ENCODE measurements at places on chromosomes 16 and 17.

DNA sequence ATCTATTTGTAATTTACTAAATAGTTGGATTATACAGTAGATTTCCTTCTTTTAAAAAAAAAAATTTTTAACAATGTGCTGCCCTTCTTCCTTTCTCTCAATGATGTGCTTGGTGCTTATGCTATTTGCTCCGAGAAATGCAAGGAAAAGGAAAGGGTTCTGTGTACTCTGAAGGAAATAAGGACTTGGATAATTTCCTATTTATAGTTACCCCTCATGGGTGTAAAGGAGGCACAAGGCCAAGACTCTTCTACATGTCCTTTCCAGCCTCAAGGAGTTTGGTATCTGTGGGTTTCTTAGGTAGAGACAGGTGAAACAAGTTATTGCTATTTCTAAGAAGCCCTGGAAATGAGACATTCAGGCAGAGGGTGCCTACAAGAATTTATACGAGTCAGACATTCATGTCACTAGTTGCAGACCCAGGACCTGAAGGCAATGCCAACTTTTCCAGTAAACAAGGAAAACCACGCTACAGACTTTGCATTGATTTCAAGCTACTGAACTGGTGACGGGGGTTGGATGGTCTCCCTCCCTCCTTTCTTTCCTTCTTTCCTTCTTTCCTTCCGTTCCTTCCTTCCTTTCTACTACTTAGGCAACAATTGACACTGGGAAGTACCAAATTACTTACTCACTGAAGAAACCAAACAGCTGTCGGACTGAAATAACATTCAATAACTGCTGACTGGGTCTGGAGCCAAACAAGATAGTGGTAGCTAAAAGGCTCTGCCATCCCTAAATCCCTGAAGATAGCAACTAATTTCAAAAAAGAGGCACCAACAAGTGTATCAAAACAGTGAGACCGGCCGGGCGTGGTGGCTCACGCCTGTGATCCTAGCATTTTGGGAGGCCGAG lies 33.8 kb upstream of the GHDC start:
- DNase-seq: no peak

GRCh38 chr16:28895609-28896008 lies 17.3 kb downstream of the ATP2A1 start:
- no peak for DNase-seq

GRCh38 chr17:82300707-82301270 lies 16.6 kb downstream of the CD7 start:
- peak; percentile 47 for DNase-seq

GRCh38 chr16:14150796-14151195 lies 79.7 kb downstream of the MRTFB start:
- no peak for DNase-seq

DNA sequence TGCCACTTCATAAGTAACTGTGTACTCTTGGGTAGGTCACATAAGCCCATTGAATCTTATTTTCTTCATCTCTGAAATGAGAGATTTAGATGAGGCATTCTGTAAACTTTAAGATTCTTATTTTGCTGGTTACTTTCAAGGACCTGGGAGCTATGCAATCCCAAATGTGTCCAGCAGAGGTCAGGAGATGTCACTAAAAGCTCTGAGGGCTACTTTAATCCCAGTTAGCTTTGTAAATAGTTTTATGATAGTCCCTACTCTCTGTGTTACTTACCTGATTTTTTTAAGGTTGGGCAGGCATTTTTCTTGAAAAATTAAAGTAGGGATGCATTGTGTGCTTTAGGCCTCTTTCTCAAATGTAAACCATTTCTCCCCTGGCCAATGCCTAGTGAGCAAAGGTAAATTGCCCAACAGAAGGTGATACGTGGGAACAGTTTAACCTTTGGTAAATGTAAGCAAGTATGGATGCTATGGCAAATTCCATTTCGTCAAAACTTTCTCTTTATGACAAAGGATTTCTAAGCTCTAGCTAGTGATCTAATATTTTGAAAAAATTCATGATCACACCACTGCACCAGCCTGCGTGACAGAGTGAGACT lies 57.1 kb upstream of the WSB1 start:
- DNase-seq: peak; percentile 63

- DNase-seq: no peak
Observed at GRCh38 chr17:28756049-28756804, 12.4 kb downstream of the TRAF4 start.

GRCh38 chr16:79887541-79888540 lies 287.3 kb upstream of the MAF start:
- no peak for DNase-seq

DNA sequence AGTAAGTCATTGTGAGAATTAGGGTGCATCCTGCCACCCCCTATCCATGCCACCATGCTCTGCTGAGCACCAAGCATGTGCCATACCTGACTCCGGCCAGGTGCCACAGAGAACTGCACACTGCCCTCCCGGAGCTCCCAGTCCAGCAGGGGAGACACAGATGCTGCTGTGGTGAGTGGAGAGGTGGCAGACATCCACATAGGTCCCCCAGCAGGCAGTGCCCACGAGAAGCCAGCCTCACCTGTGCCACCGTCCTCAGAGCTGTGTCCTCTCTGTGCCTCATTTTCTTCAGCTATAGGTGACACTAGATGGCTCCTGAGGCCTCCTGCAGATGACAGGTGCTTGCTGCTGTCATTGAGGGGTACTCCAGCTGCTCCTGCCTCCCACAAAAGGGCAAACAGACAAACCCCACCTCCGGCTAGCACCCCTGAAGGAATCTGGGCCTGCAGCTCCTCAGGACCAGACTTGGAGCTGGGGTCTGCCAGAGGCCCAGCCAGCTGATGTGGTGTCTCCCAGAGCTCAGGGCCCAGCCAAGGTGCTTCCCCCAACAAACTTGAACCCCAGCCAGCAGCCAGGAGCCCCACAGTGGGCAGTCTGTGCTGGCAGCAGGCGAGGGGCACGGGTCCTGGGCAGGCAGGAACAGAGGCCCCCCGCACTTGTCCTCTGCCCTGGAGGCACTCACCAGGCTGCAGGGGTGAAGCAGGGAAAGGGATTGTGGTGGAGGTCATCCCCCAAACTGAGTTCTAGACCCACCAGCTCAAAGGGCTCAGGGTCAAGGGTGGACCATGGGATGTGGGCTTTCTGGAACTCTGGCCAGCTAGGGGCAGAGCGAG lies 17.1 kb downstream of the FOXJ1 start:
- DNase-seq: no peak

DNA sequence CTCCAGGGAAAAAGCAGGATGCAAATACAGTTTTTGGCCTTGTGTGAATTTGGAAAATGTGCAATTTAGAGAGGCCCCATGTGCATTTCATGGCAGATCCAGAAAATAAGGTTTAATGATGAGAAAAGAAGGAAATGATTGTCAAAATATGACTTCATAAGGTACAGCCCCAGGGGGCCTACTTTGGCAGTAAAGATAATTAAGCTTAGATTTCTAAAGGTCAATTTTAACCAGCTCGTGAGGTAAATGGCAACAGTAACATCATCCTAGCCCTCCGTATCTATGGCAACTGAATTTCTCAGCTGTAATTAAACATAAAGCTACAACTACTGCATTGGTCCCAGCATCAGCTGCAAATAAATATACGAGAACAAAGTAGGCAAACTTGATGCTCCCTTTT lies 30.0 kb upstream of the PRSS54 start:
- DNase-seq: no peak

DNA sequence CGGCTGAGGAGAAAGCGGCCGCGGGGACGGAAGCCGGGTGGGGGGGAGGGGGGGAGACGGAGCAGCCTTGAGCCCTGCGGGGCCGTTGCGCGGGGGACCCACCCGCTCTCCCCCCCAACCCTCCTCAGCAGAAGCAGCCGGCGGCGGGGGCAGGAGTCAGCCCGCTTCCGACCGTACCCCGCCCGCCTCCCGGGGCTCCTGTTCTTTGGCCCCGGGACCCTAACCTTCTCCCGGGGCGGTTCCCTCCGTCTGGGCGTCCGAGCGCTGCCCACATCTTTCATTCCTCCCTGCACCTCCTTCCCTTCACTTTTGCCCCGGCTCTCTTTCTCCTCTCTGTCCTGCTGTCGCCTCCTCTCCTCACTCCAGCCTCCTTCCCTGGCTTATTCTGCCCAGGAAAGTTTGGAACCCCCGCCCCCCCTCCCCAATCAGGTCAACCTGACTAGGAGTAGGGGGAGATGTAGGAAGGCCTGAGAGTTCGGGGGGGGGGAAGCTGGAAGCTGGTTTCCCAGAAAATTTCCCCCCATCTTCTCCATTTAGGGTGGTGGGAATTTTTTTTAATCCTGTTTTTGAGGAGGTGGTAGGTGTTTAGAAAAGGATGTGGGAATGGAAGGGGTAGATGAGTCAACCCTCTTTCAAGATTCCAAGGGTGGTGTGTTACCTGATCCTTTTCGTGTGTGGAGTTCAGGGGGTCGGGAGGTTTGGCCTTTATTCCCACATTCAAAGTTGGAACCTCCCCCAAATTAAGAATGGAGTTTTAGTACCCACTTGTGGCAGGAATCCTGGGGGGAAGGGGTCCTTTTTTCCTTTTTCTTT lies 427 bp upstream of the NLK start:
- DNase-seq: peak; percentile 21

DNA sequence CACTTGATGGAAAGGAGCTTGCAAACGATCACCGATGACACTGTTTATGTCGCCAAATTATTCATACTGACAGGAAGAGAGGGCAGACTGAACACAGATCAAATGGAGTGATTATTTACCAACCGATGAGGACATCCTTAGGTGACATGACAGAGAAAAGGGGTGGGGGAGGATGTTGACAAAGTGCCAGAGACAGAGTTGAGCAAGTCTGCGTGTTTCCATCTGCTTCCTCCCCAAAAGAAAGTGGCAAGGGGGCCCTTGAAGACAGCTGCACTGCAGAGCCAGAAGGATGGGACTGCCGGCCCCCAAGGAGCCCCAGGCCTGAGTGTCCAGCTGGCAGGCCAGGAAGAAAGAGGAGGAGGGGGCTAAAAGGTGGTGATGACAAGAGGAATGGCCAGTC lies 191.0 kb upstream of the RPL38 start:
- DNase-seq: no peak

- no peak for DNase-seq
Observed at GRCh38 chr16:1141716-1142115, 11.2 kb upstream of the CACNA1H start.

DNA sequence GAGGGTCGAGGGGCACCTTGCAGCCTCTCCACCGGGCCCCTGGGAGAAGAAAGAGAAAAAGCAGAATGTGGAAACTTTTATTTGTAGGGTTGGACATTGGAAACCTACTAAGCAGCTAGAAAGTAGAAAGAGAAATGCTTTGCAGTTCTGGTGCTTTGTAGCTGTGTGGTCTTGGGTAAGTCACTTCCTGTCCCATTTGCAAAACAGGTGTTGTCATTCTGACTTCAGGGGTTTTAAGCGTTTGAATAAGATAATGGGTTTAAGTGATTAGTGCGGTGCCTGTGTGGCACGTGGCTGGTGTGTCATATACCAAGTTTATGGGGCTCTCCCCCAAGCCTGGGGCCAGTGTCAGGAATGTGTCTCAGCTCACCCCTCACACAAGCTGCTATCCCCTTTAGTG lies 1.6 kb downstream of the CA4 start:
- DNase-seq: no peak

GRCh38 chr17:76353004-76353598 lies 615 bp downstream of the PRPSAP1 start:
- DNase-seq: peak; percentile 47

- DNase-seq: no peak
Observed at GRCh38 chr16:57413733-57414132, 9.2 kb downstream of the CCL17 start.

DNA sequence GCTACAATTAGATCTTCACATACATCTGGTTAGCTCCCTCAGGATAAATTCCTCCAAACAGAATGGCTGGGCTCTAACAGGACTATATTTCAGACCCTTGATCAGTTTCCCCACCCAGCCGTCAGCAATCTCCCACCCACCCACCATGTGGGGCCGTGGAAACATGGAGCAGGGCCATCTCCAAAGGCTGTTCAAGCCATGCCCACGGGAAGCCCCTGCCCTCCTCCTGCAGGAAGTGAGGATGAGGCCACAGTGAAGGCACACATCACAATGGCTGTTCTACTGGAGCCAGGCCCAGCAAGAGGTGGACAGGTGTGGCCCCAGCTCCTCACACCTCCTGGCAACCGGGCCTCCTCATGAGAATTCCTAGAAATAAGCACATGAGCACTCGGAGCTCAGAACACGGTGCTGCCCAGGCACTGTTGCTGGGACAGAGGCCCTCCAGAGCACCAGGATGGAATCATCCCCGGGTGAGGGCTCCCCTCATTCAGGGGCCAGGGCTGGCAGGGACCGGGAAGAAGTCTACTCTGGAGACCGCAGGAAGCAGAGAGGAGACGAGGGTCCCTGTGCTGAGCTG lies at the start of gene LITAFD:
TSS of gene LITAFD (plus strand) at position 311 of the 577 bp plus-strand sequence. CDS start 2,005 bp downstream, outside the sequence.
- no peak for DNase-seq

DNA sequence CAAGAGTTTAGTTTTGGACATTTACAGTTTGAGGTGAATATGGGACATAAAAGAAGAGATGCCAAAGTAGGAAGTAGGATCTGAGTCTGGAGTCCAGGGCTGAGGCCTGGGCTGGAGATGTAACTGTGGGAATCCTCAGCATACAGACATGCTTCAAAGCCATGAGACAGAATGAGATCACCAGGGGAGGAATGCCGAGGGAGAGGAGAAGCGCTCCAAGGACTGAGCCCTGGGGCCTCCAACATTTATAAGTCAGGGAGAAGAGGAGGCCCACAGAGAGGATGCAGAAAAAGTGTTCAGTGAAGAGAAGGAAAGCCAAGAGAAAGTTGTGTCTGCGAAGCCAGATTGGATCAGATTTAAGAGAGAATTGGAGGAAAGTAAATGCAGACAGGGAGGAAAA lies 277.5 kb upstream of the MYOCD start:
- DNase-seq: no peak

GRCh38 chr16:16183562-16183961 lies 39.7 kb downstream of the ABCC6 start:
- DNase-seq: no peak

- DNase-seq: no peak
Observed at GRCh38 chr16:50614955-50615724, 66.0 kb downstream of the SNX20 start.

- no peak for DNase-seq
Observed at GRCh38 chr16:74872302-74872701, 97.7 kb upstream of the FA2H start.

- no peak for DNase-seq
Observed at GRCh38 chr17:10135539-10136257, 62.7 kb downstream of the GAS7 start.

DNA sequence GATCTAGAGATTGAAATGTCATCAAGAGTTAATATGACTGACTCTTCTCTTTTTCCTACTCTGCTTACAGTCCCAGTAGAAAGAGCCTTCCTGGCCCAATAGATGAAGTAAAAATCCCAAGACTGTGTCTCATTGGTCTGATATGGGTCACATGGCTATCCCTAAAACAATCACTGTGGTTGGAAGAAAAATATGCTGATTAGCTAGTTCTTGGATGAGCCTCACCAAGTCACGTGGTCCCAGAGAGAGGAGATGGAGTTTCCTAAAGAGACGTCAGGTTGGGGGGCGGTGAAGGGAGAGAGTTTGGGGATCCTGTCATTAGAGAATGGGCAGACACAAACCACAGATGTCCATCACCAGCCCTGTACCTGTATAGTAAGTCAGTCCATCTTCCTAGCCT lies 466.3 kb downstream of the HAPSTR1 start:
- DNase-seq: no peak

DNA sequence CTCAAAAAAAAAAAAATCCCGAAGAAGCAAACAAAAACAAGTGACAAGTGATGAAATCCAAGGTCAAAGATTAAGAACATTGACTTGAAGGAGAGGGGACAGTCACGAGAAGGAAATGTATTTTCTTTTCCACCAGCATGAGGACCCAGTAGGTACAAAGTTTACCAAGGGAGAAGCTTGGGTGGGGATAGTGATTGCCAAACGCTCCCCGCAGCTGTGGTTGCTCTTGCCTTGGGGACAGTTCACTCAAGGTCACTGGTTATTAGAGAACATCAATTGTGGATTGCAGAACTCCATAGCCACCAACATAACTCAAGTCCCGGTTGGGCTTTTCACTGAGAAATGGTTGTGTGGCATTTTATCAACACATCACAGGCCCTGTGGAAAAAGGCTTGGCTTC lies 27.0 kb downstream of the RSL1D1 start:
- no peak for DNase-seq

Measured in RKO (cell line).